ENCODE measurements at places on chromosomes 11 and 22. TPM values are rescaled to one million over a fixed set of nuclear protein-coding genes. Genes with fewer than 3 reads are reported as not detected.
A peak's percentile ranks its signal among the peaks of the same experiment; 100 is the strongest.

- no peak for DNase-seq
Observed at GRCh38 chr11:65476632-65477148, 22.2 kb upstream of the MALAT1 start.

GRCh38 chr11:17257196-17257595 is 19.3 kb upstream of the NUCB2 start:
- no peak for DNase-seq

DNA sequence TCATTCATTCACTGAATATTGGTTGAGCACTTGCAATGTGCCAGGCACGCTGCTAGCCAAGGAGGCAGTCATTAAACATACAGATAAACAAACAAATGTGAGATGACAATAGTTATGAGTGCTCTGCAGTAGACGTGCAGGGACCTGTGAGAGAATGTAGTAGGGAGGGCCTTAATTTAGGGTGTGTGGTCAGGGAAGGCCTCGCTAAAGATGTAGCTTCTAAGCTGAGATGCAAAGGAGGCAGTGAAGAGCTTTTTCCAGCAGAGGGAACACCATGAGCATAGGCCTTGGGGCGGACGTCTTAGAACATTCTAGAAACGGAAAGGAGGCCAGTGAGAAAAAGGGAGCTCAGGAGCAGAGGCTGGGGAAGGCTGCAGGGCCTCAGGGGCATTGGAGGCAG is 789 bp upstream of the NCF4 start:
- DNase-seq, result no peak

The LRRC10B gene
- not detected for total RNA-seq

DNA sequence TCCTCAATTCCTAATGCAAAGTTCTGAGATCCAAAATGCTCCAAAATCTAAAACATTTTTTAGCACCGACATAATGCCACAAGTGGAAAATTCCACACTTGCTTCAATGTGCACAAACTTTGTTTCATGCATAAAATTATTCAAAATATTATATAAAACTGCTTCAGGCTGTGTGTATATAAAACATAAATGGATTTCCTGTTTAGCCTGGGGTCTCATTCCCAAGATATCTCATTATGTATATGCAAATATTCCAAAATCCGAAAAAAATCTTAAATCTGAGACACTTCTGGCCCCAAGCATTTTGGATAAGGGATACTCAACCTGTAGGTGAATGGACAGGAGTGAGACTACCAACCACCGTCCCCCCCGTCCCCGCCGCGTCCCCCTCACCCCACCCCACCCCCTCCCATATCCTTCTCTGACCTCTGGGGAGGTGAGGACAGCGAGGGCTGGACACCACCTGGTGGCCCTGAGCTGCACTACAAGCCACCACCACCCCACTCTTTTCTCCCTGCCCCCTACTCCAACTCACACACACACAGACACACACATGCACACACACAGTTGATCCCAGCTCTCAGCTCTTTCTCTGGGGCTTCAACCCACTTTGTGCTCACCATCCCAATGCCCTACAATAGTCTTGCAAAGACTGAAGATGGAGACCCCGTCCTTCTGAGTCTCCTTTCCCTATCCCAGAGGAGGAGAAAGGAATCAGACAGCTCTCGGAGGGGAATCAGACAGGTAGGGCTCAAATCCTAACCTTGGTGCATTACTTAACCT is 101.0 kb downstream of the PDE2A start:
- peak; percentile 9 for DNase-seq

DNA sequence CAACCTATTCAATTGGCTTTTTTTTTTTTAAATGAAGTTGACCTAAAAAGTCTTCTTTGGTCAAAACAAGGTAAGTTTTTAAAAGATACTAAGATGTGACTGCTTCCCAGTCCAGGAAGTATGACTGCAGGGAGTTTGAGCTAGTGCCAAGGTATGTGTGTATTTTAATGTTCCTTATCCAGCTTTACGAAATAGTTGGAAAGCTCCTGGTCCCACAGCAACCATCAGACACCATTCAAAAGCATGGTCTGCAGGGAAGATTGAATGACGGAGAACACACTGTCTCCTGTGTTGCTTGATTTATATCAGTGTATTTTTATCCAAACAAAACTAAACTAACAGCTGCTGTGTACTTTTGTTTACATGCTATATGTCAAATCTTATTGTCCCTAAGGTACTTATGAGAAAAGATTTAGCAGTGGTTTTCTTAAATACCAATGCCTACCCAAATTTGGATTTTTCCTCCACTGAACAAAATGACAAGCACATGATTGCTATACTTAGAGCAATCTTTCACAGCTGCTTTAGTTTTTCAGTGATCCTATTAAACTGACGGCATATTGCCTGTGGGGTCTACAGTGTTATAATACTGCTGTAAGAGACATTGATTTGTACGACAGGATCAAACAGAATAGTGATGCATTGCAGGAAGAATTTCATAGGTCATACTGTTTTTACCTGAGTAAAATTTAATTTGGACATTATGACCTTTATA is 122.9 kb downstream of the DCDC1 start:
- DNase-seq, result no peak

DNA sequence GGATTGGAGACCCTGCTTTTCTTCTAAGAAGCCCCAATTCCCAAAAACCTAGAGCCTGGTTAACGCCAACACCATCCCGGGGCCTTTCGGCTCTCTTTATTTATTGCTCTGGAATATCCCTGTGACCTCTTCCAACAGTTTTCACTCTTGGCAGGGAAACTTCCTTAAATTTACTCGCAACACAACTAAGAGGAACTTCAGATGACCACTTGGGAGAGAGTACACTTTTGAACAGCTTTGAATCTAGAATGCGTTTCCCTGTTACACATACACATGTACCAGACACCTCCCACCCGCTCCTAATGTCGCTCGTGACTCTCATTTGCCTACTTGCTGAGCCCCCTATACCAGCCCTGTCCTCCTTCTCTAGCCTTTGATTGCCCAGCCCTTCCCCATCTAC is 19.4 kb downstream of the TUBA8 start:
- DNase-seq, result no peak

GRCh38 chr11:82869657-82870056 is 30.6 kb downstream of the PRCP start:
- DNase-seq, result no peak

- peak; percentile 12 for DNase-seq
Observed at GRCh38 chr11:79400717-79401330, 40.0 kb downstream of the TENM4 start.

DNA sequence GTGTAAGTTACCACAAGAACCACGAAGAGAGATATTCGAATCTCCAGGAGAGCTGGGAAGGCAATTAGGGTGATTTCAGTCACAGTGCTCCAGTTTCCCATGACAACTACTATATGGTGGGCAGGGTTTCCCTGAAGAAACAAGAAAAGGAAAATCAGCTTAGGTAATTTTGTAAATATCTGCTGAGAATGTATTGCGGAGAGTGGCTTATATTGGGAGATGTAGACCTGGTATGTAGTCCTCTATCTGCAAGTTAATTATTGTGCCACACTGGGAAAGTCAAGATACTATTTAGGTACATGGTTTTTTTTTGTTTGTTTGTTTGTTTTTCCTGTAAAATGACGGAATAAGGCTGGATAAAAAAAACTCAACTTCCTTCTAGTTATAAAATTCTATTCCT is at the start of gene OR6M1:
Gene OR6M1, minus strand, starts transcription at position 101 of the 400 bp plus-strand sequence. Its CDS starts 0 bp downstream, at position 101.
- no peak for DNase-seq

The MPEG1 gene
- total RNA-seq, result not detected

DNA sequence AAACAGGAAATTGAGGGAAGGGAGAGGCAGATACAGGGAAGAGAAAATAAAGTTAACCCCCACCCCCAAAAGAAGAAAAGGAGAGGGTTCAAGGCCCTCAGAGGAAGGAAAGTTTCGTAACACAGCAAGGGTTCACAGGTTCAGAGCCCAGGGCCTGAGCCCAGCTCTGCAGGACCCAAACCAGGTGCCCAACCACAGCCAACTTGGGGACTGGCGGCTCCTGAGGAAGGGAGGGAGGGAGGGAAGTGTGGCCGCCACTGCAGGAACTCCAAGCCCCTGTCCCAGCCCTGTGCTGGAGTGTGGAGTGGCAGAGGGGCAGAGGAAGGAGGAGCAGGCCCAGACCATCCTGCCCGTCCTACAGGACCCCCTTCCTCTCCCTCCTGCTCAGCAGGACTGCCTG is 59.2 kb downstream of the ELFN2 start:
- DNase-seq, result no peak

DNA sequence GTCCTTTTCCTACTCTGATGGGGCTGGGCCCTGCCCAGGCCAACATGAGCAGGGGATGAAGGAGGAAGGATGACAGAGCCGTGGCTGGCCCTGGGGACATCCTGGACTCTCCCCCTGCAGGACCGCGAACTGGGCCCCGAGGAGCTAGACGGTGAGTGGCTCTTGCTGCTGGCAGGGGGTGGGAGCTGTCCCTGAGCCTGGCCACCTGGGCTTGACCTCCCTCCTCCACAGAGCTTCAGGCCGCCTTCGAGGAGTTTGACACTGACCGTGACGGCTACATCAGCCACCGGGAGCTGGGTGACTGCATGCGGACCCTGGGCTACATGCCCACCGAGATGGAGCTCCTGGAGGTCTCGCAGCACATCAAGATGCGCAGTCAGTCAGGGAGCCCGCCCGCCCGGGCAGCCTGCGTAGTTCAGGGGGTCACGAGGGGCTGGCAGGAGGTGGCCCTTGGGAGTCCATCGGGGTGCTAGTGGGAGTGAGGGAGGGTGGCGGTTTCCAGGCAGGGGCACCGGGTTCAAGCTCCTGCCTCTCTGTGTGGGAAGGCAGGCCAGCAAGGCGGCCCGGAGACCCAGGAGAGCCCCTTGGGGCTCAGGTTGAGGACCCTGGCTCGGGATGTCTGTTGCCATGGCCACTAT is 1.0 kb downstream of the CABP4 start:
- DNase-seq, result no peak

The DGCR2 gene
- total RNA-seq, result 13.1 TPM

DNA sequence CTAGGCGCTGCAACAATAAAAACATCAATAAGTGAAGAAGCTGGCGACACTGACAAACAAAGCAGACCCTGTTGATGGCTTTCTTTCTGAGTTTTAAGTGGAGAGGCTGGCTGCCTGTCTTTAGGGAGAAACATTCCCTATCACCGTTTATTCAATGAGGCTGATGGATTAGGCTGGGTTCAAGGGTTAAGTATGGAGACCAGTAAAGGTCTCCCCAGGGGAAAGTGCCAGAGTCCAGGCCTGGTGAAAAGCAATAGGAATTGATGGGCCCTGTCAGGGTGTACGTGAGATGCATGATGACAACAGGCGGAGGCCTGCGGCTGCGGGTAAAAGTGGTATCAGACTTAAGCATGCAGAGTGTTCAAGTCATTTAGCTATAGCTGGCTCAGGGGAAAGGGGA is 102.6 kb downstream of the ALX4 start:
- DNase-seq, result no peak

The PARVG gene
- not detected for total RNA-seq
